ENCODE measurements at places on chromosomes 5 and 9.
A peak's percentile ranks its signal among the peaks of the same experiment; 100 is the strongest.

DNA sequence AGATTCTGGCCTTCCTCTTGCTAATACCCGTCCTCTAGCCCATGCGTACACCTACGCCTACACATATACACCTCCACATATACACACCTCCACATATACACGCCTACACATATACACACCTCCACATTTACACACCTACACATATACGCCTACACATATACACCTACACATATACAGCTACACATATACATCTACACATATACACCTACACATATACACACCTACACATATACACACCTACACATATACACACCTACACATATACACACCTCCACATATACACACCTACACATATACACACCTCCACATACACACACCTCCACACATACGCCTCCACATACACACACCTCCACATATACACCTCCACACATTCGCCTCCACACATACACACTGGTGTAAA is 27.2 kb downstream of the AK3 start:
- no peak for DNase-seq

- DNase-seq: no peak
Observed at GRCh38 chr5:73748510-73749400, 122.8 kb downstream of the ARHGEF28 start.

GRCh38 chr5:76393035-76393680 is 9.9 kb upstream of the IQGAP2 start:
- no peak for DNase-seq

DNA sequence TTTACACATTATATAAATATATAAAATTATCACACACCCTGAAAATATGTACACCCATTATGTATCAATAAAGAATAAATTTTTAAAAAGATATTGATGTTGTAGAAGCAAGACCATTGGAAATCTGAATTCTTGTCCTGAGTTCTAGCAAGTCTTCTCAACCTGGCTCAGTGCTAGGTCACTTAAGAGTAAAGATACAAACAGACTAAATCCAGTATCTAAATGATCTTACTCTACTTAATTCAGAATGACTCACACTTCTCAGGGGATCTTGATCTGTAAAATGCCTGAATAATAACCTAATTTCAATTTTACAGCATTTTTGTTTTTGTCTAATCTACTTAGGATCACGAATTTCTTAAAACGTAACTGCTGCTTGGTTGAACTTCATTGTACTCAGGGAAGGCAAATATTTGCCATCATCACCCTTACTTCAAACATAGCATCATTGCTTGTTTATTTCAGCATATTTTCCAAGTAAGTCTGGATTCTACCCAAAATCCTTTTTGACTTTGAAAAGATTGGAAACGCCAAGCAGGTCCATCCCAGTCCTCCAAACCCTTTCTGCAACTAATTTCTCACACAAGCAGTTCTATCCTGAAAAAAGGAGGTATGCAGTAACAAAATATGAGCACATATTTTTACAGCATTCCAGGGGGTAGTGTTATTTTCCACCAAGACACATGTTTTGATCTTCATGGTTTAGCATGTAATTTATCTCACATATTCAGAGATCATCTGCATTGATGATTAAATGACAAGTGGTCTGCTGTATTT is 582.6 kb downstream of the PSAT1 start:
- no peak for DNase-seq

DNA sequence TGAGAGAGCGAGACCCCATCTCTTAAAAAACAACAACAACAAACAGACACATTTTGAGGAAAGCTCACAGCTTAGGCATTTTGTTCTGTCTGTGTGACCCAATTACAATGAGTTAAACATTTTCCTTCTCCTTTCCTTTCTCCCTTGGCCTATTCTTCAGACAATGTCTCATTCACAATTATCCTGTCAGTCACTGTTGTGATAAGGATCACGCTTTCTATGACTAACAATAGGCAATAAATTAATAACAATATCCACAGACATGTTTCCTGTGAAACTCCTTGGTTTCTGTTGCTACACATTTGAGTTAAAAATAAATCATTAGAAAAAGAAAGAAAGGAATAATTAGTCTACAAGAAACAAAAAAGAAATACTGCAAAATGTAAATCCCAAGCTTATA is 19.8 kb upstream of the CARTPT start:
- no peak for DNase-seq

GRCh38 chr5:140295414-140295813 is 7.5 kb downstream of the PFDN1 start:
- no peak for DNase-seq

GRCh38 chr5:163809473-163809872 is 304.1 kb downstream of the MAT2B start:
- no peak for DNase-seq

- DNase-seq: no peak
Observed at GRCh38 chr9:121954477-121955140, 138.5 kb downstream of the TTLL11 start.

- DNase-seq: no peak
Observed at GRCh38 chr9:124385623-124386022, 29.6 kb downstream of the PSMB7 start.

DNA sequence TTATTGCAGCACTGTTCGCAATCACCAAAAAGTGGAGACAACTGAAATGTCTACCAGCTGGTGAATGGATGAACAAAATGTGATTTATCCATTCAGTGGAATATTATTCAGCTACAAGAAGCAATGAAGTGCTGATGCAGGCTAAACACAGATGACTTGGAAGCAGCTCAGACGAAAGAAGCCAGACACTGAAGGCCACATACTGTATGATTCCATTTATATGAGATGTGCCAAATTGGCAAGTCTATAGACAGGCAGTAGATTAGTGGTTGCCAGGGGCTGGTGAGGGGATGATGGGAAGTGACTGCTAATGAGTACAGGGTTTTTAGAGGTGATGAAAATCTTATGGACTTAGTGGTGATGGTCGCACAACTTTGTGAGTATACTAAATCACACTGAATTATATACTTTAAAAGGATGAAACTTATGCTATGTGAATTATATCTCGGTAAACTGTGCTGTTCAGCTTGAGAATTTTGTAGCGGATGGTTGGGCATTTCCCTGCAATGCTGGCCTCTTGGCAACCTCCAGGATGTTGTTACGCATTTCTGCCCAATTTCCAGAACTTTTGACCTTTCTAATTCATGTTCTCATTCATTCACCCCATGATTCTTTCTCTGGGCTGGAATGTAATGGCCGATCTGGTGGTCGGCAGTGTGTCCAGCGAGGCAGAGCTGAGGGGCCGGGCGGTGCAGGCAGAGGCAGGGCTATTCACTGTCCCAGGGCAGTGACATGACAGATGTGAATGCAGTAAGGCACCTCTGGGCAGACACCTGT is 22.0 kb upstream of the WNK2 start:
- no peak for DNase-seq

DNA sequence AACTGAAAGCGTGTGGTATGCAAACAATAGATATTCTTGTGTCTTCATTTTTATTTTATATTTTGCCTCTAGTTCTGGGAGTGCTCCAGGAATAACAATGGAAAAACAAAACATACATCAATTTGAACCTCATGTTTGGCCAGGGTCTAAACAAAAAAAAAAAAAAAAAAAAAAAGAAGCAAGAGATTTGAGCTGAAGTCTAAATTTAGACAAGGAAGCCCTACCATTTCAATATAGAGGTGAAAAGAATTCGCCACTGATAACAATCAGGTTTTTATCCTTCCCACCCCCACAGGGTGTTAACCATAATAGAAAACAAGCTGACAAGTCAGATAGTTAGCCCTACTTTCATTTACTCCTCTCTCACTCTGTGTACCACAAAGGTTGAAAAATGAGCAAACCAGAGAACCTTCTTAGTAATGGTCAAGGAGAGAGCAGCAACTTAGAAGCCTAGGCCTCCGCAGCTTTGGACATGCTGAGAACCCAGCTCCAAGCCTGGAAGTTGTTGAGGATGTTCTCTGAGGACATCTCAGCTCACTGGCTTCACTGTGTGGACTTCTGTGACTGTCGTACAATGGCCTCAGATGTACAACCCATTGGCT is 118.2 kb upstream of the HMHB1 start:
- DNase-seq: no peak

DNA sequence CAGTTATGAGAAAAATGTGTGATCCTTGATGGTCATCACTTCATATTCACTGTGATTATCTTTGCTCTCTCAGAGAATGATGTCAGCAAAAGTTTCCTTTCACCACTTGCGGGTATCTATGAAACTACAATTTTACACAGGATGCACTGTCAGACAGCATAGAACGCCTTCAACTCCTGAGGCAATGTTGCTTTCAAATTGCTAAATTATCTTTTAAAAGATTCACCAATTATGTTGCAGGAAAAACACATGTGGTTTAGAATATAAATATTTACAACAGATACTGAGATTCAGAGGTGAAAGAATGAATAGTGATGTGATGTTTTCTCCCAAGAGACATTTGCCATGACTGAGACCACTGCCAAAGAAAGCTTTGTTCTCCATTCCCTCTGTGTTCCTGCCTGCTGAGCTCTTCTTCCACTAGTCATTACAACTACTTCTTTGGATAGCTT is 879.8 kb upstream of the DMAC1 start:
- DNase-seq: no peak

- DNase-seq: no peak
Observed at GRCh38 chr5:87004101-87004500, 263.6 kb upstream of the RASA1 start.

DNA sequence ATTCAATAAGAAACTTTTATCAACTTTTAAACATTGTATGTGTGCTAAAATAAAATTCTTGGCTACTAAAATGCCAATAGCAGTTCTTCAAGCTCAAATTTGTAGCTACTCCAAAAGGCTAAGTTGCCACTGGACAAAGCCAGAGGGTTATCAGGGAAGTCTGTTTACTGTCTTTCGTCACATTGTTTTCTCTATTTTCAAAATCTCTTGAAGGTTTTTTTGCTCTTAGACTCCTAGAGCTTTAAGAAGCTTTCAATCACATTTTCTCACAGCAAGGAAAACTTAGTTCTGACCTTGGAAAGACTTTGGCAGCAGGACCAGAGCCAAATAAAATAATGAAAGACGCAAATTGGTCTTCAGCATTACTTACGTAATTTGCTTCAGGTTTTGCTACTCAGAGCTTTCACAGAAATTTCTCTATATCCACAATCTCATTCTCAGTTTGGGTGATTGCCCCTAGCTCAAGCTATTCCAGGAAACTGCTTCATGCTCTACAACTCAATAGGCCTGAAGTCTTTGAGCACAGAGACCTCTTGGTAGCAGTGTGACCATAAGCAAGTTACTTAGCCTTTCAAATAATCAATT is 257.7 kb downstream of the GABRG2 start:
- DNase-seq: no peak

GRCh38 chr5:3311433-3311832 is 284.2 kb upstream of the IRX1 start:
- no peak for DNase-seq

- no peak for DNase-seq
Observed at GRCh38 chr5:123874600-123875201, 362.7 kb downstream of the CSNK1G3 start.

GRCh38 chr5:107289030-107289714 is 381.6 kb downstream of the EFNA5 start:
- peak; percentile 1 for DNase-seq

GRCh38 chr5:91206734-91207133 is 176.4 kb downstream of the ARRDC3 start:
- no peak for DNase-seq

DNA sequence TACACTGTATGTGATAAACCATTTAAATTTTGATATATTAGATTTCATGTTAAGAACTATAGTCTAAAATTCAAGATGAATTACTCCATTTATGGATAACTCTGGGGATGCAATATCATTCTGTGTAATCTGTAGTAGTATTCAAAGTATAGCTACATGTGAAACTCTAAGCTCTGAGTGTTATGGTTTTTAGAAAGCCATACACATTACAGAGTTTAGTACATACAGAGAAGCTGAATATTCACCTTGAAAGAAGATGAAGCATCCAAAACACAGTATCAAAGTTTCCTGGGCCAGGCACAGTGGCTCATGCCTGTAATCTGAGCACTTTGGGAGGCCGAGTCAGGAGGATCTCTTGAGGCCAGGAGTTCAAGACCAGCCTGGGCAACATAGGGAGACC is 25.0 kb downstream of the ABHD17B start:
- DNase-seq: no peak
